ENCODE measurements at places on chromosomes 4 and X. TPM values are rescaled to one million over a fixed set of nuclear protein-coding genes. Genes with fewer than 3 reads are reported as not detected.
A peak's percentile ranks its signal among the peaks of the same experiment; 100 is the strongest.

DNA sequence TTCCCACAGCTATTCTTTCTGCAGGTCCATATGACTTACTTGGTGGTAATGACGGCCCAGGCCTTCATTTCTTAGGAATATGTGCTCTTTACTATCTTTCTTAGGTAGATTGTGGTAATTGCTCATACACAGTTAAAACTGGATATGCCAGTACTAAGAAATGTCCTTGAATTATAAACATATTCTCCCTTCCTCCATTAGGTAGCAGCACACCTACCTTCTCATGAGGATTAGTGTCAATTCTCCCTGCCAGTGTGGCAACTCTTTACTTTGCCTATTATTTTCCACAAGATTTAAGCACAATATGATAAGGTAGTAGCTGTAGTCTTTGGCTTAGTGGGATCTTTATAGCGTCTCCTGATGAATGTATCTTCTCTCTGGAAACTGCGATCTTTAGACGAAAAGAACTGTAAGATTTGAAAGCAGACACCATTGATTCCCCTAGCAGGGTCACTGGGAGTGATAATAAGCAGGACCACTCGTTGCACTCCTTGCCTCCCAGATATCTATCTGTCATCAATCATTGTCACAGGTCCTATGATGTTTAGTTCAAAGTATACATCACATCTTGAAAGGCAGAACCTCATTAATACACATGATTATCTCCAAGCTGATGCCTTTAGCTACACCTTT is 1240.7 kb downstream of the C4orf33 start:
- DNase-seq = peak; percentile 9

DNA sequence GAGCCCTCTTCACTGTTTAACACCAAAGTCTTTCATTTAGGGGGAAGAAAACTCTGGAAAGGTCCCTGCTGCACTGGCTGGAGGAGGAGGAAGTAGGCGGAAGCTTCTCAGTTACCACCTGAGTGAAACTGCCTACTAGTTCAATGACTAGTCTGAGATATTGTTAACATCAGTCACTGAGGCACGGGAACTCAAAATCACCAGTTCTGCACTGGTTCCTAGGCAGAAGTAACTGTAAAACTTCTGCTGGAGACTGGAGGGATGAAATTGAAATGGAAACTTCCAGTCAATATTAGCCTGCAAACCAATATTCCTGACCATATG is 178.3 kb downstream of the SNCA start:
- no peak for DNase-seq

DNA sequence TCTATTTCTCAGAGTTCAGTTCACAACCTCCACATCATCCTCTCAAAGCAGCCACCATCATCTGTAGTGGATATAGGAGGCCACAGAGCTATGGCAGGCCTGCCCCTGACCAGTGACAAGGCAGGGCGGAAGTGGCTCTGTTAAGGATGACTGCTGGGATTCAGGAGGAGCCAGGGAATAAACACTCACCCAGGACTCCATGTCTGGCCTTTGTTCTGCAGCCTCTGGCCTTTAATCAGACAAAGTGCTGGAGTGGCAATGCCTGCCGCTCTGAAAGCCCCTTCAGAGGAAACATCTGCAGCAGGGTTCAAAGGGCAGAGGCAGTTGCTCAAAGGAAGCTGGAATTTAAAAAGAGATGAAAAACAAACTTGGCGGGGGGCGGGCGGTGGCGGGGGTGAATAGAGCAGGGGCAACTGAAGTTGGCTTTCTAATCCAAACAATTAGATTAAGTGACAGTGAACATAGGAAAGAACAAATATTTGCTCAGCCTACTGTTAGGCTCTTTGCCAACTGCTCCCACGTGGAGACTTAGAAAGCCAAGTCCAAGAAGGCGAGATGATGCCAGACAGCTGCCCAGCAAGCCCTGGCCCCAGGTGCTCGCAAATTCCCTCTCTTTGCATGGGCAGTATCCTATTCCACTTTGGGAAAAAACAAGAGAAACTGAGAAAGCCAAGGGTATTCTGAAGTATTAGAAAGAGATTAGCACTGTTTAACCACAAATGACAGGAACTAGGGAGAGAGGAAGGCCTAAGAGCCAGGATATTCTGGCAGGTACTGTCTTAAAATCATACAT is 5.5 kb downstream of the MPP1 start:
- DNase-seq = no peak

DNA sequence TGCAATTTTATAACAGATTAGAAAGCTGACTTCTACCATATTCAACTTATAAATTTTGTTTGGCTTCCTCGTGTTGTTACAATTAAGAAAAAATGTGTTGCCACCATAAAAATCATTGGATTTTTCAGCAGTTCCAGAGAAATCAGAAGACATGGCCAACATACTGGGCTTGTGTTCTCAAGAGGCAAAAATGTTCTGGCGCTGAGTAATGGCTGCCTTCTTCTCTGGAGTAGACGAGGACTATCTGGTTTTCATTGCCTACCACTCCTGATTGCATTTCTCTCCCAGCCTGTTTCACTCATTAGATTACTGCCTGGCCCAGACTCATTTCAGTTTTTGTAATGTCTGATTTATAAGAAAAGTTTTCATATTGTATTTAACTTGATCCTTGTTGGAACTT is 122.3 kb downstream of the ARHGAP10 start:
- no peak for DNase-seq

DNA sequence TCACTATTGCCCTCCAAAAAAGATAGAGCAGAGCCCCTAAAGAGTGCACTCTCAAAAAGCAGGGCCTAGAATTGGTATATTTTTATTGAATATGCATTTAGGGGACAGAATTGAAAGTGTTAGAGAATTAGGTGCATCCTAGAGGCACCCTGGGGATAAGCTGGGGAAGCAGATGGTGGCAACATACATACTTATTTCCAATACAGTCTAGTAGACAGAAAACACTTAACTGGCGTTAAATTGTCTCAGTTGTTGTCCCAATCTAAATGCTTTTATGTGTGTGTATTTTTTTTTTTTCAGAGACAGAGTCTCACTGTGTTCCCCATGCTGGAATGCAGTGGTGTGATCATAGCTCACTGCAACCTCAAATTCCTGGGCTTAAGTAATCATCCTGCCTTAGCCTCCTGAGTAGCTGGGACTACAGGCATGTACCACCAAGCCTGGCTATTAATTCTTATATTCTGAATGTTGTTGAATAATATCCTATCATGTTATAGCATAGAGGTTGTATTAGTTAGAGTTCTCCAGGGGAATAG is 481.8 kb downstream of the GRXCR1 start:
- DNase-seq = no peak

DNA sequence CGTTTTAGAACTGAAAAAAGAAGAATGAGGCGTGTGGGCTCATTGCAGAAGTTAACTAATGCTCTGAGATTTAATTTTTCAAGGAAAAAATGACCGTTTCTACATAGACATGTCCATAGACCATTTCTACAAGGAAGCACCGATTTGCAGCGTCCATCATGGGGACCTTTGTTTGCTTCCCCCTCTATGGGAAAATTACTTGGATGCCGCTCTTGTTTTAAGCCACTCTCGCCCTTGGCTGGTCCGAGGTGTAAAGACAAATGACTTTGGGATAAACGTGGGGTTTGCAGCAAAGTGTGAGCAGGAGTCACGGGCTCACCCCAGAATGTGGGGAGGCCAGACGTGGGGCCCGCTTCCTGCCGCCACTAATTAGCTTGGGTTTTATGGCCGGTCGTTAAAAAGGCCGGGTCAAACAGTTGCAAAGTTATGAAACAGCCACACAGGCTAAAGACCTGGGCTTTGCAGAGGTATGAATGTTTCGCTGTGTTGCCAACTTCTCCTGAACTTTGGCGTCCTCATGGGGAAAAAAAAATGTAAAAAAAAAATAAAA is 235.9 kb downstream of the SHOX start:
- no peak for DNase-seq

RHOXF2B gene
- not detected for total RNA-seq

DNA sequence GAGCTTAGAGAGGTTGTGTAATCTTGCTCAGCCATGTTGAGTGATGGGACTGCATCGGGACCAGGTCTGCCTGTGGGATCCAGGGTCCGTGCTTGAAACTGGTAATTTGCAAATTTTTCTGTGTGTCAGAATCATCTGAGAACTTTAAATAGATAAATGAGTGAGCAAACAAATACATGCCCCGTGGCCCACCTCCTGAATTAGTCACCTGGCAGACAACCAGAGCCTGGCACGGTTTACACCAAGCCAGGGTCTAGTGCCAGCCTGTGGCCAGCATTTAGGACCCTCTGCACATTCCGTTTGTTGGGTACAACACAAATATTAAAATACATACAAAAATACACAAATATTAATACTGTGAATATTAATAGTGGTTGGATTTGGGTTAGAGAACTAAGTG is 90.6 kb upstream of the STOX2 start:
- DNase-seq = no peak

DNA sequence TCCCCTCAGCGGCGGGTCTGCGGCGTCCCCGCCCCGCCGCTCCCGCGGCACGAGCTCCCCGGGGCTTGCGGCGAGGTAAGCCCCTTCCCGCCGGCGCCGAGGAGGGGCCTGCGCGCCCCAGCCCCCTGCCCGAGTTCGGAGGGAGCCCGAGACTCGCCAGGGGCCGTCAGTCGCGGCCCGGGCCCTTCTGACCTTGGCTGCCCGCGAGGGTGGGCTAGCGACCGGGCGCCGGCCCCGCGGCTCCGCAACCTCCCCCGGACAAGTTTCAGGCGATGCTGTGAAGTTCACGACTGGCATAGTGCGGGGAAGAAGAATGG is 554 bp downstream of the CDKL5 start:
- DNase-seq = no peak

DNA sequence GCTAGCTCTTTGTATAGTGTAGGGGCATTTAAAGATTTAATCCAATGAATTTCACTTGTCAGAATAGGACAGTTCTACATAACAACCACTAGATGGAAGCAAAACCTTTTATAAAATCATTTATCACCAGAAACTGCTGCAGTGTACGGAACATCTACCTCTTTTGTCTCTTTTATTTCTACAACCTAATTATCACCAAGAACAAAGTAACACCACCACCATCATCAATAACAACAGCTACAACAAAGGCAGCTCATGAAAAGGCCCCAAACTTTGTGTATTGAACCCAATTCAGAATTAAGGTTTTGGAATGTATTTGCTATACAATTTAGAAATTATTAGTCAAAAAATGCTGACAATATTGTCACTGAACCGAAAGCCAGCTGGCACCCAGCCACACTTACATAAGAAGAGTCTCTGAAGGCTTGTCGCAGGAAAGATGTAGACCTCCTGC is 260.9 kb upstream of the RPS6KA3 start:
- no peak for DNase-seq

RBM47 gene
- 0.92 TPM for total RNA-seq

DNA sequence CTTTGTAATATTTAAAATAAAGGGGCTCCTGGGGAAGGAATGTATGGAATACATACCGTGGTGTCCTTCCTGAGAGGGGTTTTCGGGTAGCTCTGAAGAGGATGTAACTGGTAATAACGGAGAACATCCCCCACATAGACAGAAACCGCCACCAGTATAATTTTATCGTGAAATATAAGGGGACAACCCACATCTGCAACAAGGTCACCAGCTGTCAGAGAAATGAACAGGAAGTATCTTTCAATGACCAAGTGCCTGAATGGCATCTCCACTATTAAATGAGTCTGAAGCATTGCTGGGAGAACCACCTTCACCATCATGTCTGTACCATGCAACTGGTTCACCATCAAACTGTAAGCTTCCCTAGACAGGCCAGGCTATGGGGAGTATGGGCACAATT is 31.7 kb downstream of the RNF175 start:
- no peak for DNase-seq

DNA sequence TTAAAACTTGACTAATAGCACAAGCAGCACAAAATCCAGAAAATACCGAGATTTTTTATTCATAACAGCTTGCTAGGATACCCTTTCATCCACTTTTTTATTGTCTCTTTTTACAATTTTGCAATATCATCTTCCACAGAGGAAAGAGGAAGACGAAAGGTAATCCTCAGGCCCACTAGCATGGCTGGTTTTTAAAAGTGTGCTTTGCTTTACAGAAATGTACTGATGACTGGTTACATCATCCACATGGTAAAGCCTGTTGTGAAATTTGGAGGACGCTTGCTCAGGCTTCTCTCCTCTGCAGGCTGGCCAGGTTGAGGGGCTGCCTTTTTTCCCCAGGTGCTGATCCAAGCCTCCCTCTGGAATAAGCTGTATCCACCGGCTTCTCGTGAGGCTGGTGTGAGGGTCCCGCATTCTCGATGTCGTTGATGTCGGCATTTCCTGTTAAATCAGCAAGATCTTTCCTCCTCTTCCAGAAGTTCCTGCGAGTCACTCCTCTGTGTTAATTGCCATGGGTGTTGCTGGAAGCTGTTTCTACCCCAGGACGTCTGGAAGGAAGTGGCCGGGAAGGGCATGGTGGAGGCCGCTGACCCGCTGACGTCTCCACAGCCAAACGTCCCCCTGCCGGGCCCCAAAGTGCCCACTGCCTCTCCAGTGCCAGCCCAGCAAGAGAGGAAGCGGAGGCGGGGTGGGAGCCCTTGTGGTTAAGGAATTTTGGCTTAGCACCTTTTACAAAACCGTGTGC is 5.8 kb upstream of the DGKQ start:
- no peak for DNase-seq

G3BP2 gene
- total RNA-seq = 137 TPM

P2RY8 gene
- total RNA-seq = 99.1 TPM

GYPB gene
- not detected for total RNA-seq

FAM184B gene
- total RNA-seq = not detected

GRCh38 chrX:16695079-16695676 is 17.3 kb downstream of the CTPS2 start:
- peak; percentile 60 for DNase-seq

GRCh38 chrX:136193771-136194170 is 46.4 kb downstream of the FHL1 start:
- peak; percentile 29 for DNase-seq

DNA sequence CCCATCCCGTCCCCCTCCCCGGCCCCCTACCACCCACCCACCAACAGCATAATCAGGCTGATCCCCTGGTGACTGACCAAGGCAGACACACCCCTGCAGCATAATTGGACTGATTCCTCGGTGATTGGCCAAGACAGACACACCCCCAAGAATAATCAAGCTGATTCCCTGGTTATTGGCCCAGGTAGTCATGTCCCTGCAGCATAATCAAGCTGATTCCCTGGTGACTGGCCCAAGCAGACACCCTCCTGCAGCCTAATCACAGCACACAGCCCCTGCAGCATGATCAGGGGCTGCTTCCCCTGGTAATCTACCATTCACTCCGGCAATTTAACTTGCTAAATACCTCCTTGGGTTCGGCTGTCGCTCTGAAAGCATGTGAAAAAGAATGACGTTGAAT is 47.5 kb upstream of the STS start:
- no peak for DNase-seq

DNA sequence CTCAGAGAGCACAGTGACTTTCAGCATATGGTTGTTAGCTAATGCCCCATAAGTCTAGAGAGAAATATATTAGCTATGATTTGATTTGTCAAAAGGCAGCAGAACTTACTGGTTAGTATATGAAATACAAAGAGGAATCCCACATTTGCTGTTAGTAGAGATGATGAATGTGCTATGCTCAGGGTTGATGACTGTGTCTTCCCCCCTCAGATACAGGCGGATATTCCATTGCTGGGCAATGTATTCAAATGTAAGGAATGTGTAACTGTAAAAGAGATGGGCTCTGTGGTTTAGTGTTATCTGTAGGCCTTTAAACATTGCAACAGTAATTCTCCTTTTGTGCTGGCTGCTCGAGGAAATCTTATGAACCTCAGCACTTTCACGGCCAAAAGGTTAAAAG is 528.9 kb upstream of the ARX start:
- DNase-seq = no peak

Measured in activated CD4-positive, alpha-beta T cell treated with anti-CD3 and anti-CD28 coated beads, Interleukin-2, amount 10 ng/mL, durations not matched to agents 7 days and 5 days (primary cell).